Fibroblast of villous mesenchyme (primary cell): ENCODE measurements at places on chromosomes 11 and 22. TPM values are rescaled to one million over a fixed set of nuclear protein-coding genes. Genes with fewer than 3 reads are reported as not detected.
A peak's percentile ranks its signal among the peaks of the same experiment; 100 is the strongest.

GRCh38 chr11:58923300-58923788, 15.9 kb upstream of the GLYATL1 start:
- peak; percentile 17 for DNase-seq

DNA sequence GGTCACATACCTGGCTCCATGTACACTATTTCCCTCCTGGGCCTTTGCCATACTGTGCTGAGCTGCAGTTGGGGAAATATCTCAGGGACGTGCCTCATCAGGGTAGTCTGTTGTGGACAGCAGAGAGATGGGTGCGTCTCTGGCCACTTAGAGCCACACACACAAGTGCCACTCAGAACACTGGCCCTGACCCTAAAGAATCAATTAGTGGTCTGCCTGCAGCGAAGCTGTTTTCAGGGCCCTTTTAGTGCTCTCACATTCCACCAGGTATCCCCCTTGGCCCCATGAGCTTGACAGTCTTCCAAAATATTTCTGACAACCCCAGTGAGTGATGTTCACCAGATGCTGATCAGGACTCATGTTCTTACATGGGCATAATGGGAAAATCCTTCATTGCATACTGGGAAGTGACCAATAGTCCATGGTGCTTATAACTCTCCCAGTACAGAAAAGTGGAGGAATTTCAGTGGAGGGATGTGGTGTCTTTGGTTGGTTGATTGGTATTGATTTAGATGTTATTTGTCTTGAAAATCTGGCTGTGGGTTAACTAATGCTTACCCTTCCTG, 66.1 kb downstream of the ME3 start:
- DNase-seq: no peak

DNA sequence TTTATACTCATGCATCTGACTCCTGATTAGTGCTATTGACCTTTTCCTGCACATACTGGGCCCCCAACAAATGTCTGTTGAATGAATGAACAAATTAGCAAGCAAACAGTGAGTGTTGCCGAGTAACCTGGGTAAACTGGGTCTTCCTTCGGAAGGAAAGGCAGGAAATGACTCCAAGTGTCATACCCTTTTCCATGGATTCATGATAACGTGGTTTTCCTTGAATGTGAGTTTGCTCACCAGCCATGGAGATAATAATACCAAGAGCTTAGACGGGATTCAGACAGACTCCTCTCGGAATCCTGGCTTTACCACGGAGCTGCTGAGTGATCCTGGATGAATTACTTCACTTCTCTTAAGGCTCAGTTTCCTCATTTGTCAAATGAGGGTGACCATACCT, 16.7 kb downstream of the TECTA start:
- no peak for DNase-seq

DNA sequence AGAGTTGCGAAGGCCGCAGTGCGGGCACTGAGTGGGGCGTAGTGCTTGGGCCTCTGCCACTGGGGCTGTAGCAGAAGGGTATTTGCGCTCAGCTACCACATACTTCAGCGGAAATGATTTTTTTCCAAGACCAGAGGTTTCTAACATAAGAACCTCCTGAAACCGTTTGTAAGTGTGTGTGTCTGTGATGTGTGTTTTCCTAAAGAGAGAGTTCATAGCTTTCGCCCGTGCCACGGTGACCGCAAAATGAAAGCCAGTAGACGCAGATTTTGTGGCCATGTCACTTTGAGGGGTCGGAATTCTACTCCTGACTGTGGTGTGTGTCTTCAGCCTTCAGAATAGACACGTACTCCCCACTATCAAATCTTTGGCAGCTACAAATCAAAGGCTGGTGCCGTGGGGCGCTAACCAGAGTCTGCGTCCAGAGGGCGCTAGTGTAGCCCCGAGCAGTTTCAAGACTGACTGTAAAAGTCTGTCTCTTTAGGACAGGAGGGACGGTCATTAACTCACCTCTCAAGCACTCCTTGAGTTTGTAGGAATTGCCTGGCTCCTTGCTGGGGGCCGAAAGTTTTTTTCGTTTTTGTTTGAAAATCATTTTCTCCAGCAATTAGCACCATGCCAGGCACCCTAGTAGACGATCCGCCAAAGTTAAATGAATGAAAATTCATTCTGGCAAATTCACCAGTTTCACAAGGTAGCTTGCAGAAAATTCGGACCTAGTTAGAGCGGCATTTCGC, 2.5 kb upstream of the CALCA start:
- peak; percentile 20 for DNase-seq

DNA sequence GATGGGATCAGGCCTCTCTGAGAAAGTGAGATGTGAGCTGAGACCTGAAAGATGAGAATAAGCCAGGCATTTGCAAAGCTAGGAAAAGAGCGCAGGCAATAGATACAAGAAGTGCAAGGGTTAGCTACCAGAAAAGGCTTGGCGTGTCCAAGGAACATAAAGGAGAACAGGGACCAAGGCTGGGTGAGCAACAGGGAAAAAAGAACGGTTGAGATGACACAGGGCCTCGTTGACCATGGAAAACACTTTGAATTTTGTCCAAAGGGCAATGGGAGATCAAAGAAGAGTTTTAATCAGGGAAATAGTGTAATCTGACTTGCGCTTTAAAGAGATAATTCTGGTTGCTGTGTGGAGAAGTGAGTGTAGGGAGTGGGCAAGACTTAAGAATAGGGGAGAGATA, 35.0 kb downstream of the RAB30 start:
- DNase-seq: no peak

DNA sequence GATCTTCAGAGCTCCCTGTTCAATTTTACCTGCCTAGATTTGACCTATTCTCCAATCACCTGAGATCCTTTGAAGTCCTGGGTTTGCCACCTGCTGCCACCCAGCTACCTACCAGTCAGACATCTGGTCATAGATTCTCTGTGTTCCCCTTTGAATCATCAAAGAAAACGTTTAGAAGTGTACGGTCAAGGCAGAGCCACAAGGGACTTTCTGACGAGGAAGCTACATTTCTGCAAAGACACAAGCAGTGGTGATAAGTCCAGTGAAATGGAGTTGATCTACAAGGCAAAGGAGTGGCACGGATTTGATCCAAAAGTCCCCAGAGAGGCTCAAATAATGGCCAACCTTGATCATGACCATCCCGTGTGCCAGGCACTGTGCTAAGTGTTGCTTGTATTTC, 549.9 kb downstream of the MIAT start:
- DNase-seq: no peak

The ALX4 gene
- total RNA-seq: not detected in 2 replicates

The PNPLA3 gene
- total RNA-seq: 5.5 and 8.2 TPM in 2 replicates

The ELFN2 gene
- total RNA-seq: under 0.01 and 0.32 TPM in 2 replicates
